ENCODE measurements at places on chromosomes 13 and 19.

DNA sequence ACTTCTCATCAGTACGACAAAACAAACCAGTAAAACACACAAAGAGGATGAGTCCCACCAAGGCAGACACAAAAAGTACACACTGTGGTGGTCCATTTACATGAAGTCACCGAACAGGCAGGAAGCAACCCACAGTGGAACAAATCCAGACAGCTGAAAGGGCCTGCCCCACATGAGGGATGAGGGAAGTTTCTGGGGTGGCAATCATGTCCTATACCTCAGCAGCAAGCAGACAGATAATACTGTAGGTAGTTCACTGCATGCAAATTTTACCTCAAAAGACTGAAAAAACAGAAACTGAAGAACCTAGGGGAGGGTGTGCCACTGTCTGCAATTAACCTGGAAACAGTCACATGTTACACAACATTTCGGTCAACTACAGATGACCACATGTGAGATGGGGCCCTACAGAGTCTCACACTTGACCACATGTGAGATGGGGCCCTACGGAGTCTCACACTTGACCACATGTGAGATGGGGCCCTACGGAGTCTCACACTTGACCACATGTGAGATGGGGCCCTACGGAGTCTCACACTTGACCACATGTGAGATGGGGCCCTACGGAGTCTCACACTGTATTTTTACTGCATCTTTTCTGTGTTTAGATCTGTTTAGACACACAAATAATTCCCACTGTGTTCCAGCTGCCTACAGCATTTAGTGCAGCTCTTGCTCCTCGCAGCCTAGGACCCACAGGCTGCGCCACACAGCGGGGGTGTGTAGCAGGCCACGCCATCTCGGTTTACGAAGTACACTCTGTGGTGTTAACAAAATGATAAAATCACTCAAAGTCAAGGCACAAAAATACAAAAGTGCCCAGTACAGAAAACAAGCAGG lies 22.2 kb downstream of the PCID2 start:
- no peak for DNase-seq

GRCh38 chr19:508204-509150 lies 1.2 kb downstream of the TPGS1 start:
- DNase-seq: no peak

GRCh38 chr13:82467626-82468025 lies 1414.6 kb downstream of the SLITRK1 start:
- no peak for DNase-seq

DNA sequence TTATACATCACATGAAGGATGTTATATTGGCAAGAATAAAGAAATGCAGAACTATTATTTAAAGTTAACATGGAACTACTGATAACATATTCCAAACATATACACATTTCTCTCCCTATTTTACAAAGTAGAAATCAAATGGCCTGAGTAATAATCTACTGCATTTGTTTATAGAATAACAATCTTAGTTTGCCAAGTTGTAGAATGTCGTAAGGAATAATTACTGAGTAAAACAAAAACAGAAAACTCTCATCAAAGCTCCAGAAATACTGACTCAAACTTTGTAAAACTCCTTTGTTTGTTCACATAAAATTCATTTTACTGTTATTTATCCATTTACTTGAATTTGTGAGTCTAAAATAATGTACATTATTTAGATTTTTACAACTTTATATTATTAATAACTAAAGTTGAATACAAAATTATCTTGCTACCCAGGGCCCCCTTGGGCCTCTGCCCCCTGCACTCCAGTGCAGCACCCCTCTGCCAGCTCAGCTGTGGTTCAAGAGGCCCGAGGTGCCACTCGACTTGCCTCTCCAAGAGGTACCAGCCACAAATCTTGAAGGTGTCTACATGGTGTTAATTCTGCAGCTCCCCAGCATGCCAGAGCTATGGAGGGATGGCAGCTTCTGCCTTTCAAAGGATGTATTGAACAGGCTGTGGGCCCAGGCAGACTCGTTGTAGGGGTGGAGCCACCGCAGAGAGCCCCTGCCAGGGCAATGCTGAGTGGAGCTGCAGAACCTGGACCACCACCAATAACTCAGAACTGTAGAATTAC lies 2819.7 kb downstream of the PCDH9 start:
- DNase-seq: no peak

DNA sequence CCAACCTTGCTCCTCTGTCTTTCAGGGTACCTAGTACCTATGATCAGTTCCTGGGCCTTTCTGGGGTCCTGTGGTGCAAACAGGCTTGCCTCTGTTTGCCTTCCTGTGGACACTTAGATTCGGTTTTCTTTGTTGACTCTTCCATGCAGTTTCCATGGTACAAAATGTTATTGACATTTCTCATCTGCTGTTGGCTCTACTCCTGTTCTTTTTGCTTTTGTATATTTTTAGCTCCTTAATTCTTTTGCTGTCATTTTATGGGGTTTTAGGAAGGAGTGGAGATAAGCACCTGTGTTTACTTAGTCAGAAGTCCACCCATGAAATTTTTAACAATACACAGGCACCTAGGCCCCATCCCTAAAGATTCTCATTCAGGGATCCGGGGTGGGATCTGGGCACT lies 20.5 kb upstream of the CNMD start:
- DNase-seq: no peak

DNA sequence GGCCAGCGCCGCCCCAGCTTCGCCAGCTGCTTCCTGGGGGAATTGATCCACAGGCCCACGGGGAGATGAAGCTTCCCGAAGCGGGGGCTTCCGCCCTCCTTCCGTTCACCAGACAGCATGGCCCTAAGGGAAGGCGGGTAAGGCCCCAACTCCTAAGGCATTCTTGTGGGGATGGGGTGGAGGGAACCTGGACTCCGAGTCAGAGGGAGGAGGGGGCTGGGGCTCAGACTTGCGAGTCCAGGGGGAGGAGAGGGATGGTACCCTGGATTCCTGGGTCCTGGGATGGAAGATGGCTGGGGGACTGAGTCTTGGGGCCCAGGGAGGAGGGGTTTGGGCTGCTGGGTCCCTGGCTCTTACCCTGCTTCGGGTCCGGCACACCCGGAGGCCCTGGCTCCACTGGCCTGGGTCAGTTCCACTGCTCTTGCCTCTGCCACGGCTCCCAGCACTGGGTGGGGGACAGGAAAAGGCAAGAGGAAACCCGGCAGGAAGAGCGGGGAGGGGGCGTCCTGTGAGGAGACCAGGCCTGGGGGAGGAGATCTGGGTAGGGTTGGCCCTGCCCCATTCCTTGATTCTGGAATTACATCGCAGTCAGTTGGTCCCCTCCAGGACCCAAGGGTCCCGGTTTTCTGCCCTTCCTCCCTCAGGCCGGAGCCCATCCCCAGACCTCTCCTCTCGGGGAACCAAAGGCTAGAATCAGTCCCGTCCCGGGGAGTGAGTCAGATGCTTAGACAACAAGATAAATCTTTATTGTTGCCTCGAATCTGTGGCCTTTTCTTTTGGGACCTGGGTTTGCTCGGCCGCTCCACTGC lies at the start of gene RASIP1:
TSS of gene RASIP1 (minus strand) at position 447 of the 809 bp plus-strand sequence. CDS start at position 119, 328 bp downstream.
- DNase-seq: peak; percentile 72

DNA sequence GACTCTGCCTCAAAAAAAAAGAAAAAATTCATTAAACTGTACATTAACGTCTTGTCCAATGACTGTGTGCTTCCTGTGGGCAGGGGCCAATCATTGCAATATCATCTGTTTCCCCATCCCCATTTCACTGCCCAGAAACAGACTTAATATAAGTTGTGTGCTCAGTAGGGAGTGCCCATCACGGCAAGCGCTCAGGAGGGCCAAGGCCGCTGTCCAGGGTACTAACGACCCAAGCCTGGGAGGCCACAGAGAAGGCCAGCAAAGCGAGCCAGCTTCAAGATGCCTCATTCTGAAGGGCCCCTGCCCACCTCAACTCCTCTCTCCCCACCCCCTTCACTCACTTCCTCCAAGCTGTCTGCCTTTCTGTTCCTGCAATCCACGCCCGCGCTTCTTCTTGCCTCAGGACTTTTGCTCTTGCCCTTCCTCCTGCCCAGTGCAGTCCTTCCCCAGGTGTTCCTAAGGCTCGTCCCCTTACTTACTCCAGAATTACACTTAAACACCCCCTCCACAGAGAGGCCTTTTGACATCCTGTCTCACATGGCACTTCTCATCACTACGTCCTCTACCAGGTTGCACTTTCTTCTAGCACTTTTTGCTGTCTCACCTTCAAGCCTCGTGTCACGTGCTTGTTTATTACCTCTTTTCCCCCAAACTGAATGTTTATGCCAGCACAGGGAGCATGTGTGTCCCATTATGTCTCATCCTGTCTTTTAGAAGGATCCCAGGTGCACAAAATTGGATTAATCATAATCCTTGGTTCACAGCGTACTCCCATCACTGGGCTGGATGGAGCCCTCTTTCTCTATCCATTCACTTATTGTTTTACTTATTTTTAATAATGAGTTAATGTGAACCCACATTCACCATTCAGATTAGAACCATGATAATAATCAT lies 11.3 kb upstream of the POU2F2 start:
- no peak for DNase-seq

DNA sequence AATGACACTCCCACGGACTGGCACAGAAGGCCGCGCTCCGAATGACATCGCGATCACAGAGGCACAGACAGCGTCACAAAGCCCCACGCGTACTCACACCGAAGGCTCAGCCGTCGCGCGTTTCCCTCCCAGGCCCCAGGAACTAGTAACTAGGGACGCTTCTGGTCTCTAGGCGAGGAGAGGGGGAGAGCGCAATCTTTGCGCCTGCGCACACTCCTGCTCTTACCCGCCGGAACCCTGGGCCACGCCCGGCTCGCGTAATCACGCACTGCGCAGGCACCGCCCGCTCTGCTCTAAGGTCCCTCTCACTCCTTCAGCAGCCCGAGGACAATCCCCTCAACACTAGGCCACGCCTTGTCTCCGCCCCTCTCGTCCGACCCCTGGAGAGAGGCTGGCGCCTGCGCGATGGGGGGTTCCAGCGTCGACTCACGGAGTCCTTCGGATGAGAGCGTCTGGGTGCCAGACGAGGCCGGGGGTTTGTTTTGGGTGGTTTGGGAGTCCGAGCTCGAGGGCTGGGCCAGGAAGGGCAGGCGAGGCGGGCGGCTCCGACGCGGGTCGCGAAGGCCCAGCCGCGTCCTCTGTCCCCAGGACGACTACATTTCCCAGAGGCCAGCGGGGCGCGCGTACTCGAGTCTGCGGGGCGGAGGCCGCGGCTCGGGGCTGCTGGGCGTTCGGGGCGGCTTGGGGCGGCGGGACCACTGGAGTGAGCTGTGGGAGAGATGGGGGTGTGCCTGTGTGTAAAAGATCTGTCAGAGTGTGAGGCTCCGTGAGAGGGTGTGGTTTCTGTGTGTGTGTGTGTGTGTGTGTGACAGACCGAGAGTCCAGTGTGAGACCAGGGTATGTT lies at the start of gene ZNF471:
TSS of gene ZNF471 (plus strand) at position 410 of the 844 bp plus-strand sequence. CDS start 3,717 bp downstream, outside the sequence.
- peak; percentile 96 for DNase-seq

DNA sequence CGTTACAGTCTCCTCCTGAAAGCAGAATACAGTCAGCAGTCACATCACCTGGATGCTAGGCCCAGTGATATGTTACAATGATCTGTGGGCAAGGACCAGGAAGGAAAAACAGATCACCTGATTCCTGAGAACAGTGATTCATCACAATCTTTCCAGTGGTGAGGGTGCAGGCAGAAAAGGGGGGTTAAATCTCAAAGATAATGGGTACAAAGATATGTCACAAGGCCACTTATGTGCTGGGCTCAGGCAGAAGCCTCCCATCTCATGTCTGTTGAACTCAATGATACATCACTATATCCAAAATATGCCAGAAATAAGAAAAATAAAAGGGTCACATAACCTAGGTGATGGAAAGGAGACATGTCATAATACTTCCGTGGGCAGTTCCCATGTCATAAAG lies 10.8 kb upstream of the ZNF91 start:
- no peak for DNase-seq
